Right ventricle myocardium inferior (tissue), 1 donor: ENCODE measurements at places on chromosomes 5 and 9.

- peak; percentile 81 for DNase-seq
Observed at GRCh38 chr5:156595132-156595787, 254.8 kb upstream of the PPP1R2B start.

DNA sequence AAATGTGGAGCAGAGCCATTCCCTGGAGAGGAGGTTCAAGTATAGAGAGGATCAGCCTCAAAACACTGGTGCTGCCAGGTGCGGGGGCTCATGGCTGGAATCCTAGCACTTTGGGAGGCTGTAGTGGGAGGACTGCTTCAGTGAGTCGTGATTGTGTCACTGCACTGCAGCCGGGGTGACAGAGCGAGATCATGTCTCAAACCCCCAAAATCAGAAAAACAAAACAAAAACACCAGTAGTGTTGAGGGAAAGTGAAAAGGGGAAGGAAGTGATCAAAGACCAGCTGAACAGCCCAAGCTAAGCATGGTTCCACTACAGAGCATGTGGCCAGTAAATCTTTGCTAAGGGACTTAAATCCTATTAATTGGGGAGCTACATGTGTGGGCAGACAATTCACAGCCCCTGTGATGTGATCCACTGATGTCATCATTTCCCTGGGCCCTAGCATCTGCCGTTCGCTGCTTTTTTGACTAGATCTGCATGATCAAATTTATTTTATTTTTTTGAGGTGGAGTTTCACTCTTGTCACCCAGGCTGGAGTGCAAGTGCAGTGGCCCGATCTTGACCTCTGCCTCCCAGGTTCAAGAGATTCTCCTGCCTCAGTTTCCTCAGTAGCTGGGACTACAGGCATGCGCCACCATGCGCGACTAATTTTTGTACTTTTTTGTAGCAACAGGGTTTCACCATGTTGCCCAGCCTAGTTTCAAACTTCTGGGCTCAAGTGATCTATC lies 2.7 kb upstream of the PCBD2 start:
- no peak for DNase-seq

DNA sequence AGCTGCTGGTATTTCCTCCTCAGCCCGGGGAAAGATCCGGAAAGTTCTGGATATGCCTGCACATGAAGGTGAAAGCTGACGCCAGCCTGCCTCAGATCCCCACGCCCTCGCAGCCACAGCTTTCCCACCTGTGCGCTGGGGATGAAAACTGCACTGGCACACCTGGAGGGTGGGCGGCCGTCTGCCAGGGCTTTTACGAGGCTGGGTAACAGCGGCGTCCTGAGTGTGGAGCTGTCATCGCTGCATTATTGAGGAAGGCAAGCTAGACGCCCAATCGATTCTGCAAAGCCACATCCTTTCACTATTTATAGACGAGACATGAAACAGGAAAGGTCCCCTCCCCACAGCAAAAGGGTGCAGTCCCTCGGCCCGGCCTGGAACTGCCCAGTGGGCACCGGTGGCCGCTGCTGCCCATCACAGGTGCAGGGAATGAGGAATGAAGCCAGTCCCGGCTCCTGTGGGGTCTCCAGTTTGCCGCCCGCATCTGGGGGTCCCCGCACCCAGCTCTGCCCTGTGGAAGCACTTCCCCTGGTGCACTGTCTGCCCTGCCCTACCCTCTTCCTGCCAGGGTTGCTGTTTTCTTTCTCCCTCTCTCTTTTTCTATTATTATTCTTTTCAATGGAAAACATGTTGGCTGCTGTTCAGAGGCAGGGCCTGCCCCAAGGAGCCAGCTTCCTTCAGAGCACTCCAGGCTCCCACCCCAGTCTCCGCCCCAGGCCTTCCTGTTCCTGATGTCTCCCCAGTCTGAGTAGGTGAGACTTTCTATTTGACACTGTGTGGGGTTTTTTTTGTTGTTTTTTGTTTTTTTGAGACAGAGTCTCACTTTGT lies 7.0 kb downstream of the NOTCH1 start:
- no peak for DNase-seq

GRCh38 chr9:69109152-69109551 lies 64.9 kb upstream of the TJP2 start:
- no peak for DNase-seq

DNA sequence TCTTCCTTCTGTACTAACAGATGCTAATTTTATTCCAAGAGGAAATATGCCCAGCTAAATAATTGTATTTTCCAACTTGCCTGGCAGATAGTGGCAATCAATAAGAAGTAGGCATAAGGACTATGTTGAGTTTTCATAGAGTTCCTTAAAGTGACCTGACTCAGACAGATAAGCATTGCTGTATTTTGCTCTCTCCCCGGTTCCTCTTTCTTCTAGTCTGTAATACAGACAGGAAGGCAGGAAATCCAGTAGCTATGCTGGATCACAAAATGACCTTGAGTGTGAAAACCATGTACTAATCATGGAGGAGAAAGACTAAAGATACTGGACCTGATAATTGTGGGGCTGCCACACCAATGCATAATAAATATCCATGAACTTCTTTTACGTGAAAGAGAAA lies 701.7 kb downstream of the CETN3 start:
- DNase-seq = no peak

DNA sequence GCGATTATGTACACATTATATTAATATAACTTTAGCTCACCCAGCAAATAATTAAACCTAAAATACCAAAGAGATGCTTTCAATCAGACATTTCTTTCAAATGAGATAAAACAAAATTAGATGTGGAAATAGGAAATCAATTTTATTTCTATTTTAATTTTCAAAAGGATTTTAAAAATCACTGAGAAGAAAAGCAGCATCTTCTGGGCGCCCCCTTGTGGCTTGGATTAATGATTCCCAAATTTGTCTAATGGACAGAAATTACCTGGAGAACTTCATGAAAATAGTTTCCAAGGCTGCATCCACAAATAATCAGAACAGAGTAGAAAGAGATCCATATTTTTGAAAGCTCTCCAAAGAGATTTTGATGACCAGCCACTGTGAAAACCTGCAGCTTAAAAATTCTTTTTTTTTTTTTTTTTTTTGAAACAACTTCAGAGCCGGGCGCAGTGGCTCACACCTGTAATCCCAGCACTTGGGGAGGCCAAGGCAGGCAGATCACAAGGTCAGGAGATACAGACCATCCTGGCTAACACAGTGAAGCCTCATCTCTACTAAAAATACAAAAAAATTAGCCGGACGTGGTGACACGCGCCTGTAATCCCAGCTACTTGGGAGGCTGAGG lies 50.9 kb upstream of the CEMIP2 start:
- DNase-seq = no peak

DNA sequence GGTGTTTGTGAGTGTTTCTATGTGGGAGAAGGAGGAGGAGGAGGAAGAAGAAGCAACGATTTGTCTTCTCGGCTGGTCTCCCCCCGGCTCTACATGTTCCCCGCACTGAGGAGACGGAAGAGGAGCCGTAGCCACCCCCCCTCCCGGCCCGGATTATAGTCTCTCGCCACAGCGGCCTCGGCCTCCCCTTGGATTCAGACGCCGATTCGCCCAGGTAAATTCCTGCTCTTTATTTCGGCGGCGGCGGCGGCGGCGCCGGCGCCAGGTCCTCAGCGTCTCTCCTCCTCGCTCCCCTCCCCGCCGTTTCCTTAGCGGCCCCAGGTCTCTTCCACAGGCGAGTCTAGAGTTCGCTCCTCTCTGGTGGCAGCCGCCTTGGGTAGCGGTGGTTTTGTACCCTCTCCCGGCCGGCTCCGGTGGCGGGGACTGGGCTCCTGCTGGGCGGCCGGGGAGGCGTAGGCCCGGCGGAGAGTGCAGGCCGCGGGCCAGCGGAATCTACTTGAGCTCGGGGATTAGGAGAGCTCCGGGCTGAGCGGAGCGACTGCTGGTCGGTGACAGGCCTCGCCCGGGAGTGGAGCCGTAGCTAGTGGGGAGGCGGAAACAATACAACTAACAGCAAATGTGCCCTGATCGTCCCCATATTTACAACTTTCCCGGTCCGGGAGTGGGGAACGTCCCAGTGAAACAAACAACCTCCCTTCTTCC lies 547 bp downstream of the NIPBL start:
- DNase-seq = peak; percentile 89

DNA sequence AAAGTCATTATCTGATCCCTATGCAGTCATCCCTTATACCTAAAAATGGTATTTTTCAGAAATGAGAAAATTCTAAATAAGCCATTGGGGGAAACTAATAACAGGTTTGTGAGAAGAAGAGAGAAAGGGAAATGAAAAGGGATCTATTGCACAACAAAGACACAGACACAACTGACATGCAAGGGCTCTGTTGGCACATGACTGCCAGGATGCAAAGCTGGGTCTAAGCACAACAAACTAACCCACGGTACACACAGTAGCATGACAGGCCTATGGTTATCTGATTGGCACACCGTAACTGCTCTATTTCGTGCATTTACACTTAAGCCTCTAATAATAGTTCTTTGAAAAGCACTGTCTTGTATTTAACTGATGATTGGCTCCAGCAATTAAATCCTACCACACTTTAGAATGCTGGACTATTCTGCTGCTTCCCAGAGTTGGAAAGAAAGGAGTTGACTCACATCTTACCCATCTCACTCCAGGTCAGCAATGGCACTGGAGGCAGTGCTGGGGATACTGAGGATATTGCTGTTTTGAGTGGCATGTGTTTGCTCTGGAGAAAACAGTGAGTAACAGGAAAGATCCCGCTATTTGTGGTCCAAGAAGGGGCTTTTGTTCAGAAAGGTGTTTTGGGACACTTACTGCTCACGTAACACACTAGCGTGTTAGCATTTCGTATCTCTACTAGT lies 328.3 kb downstream of the GLIS3 start:
- DNase-seq = no peak

DNA sequence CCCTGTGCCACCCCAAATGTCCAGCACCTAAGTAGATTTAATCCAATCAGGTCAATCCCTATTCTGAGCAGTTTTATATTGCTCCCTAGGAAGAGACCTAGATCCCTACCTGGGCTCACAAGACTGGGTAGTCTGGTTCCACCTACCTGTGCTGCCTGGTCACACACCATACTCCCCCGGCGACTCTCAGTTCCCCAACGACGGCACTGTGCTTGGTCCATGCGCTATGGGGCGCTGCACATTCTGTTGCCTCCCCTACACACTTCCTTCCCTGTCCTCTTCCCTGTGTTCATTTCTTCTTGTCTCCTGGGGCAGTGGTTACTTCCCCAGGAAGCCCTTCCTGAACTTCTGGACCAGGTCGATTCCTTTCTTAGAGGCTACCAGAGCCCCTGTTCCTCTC lies 109.9 kb upstream of the IL12B start:
- DNase-seq = no peak

DNA sequence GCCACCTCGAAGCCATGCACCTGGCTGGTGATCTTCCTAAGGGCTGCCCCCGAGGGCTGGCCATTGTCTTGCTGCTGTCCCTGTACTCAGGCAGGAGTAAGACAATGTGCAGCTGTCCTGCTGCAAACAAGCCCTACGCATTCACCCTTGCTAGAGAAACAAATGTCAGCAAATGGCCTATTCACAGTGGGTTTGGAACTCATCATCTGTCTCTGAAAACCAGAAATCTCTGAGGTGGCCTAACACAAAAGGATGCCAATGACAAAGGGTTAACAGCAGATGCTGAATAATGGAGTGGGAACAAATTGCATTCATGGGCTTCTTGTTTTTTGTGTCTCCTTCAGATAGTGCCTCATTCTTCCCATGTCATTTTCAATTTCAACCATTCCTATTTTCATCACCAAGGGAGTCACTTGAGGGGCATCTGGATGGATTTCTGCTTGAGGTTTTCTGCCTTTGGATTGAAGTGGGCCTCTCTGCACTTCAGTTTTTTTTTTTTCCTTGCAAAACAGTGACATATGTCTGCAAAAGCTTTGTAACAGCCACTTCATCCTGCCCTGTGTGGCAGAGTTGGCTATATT lies 261.6 kb upstream of the VLDLR start:
- DNase-seq = no peak

GRCh38 chr5:10588779-10589447 lies 25.0 kb downstream of the ANKRD33B start:
- DNase-seq = no peak

- no peak for DNase-seq
Observed at GRCh38 chr9:135512904-135513303, 8.3 kb upstream of the LCN1 start.

DNA sequence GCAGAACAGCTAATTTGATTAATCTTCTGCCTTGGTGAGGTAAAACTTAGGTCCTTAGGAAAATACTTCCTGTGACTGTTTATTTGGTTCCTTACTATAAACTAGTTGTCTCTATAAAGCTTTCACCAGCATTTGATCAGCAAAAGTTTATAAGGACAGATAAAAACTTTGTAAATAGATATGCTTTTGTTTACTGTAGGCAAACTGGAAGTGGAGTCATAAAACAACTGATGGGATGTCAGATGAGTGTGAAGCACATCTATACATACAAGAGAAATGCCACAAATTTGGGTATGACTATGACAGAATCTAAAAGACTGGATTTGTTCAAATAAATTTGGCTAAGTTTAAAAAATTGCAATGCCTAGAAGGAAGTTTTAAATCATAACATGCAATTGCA lies 5.5 kb downstream of the PTGER4 start:
- DNase-seq = no peak

GRCh38 chr5:132380741-132381140 lies 11.2 kb downstream of the SLC22A5 start:
- no peak for DNase-seq

- DNase-seq = no peak
Observed at GRCh38 chr5:41636605-41637004, 126.2 kb upstream of the PLCXD3 start.

DNA sequence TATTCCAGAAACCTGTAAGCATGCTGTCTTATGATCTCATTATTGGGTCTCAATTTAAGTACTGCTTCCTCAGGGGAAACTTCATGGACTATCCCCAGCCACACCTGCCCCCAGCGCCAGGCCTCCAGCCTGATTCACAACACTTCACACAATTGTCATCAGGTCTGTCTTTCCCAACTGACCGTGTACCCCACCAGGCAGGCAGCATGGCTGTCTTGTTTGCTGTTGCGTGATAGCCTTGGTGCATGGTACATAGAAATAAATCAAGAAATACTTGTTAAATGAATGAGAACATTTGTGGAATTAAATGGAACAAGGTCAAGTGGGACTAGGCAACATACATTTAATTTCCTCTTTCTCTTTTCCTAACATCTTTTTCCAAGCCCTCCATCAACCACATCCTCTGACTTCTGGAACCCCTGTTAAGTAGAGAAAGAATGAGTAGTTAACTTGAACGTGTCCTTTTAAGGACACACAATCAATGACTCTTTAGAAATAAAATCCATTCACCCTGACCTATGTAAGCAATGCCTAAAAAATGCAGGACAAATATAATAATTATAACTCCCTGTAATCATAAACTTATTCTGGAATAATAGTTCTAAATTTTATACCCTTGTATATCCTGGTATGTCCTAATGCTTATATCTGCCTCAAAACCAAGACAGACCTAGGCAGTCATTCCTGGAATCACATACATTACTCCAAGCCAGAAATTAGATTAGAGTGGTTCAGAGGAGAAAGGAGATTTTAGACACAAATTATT lies 17.2 kb upstream of the THG1L start:
- no peak for DNase-seq

GRCh38 chr5:35735718-35736117 lies 118.1 kb downstream of the SPEF2 start:
- DNase-seq = no peak

GRCh38 chr5:54601411-54602230 lies 84.1 kb downstream of the SNX18 start:
- no peak for DNase-seq

- no peak for DNase-seq
Observed at GRCh38 chr9:114214686-114215414, 59.5 kb downstream of the COL27A1 start.

- no peak for DNase-seq
Observed at GRCh38 chr9:10062629-10063395, 550.0 kb downstream of the PTPRD start.
